ENCODE measurements at places on chromosomes 11 and 22.

DNA sequence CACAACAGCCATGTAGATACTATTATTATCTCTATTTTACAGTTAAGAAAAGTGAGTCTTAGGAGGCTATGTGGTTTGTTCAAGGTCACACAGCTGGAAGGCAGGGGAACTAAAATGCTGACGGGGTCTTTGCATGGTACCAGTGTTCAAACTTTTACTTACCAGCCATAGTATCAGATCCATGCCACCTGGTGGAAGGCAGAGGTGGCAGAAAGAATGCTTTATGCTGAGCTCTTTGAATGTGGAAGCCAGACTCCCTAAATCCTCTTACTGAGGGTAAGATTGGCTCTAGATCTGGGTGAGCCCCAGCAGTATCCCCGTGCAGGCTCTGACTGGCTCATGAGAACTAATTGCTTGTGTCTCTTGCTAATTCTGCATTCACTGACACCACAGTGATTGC lies 54.3 kb upstream of the NAV2 start:
- H3K27ac ChIP-seq, result no peak overlapping the region
- no peaks in the 10 kb centered on the region for H3K36me3 ChIP-seq
- H3K27me3 ChIP-seq, result no peaks in the 10 kb centered on the region
- H3K4me3 ChIP-seq, result no peak overlapping the region

DNA sequence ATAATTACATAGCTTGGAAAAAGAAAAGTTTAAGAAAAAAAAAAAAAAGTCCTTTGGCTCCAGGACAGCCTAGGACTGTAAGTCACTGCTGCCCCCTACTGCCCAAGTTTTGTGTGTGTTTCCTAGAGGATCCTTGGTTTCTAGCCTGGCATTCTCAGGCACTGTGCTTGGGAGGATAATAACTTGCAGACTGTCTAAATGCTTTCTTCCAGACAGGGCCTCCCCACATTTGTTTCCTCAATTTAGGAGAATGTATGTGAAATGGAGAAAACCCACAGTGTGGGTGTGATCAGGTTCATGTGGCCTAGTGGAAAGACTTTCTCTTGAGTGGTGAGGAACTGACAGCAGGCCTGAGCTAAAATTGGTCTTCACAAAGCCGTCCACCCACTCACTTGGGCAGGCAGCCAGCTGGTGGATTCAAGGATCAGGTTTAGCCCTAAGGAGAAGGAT lies 191.0 kb downstream of the NAV2 start:
- peaks cover 3% of the 10 kb centered on the region for H3K27me3 ChIP-seq
- no peaks in the 10 kb centered on the region for H3K4me1 ChIP-seq
- H3K36me3 ChIP-seq, result no peaks in the 10 kb centered on the region

GRCh38 chr11:71066311-71066710 lies 186.1 kb downstream of the SHANK2 start:
- DNase-seq, result no peak
- no peak overlapping the region for H3K4me3 ChIP-seq
- no peaks in the 10 kb centered on the region for H3K27me3 ChIP-seq
- no peaks in the 10 kb centered on the region for H3K4me1 ChIP-seq
- no peak overlapping the region for H3K27ac ChIP-seq

DNA sequence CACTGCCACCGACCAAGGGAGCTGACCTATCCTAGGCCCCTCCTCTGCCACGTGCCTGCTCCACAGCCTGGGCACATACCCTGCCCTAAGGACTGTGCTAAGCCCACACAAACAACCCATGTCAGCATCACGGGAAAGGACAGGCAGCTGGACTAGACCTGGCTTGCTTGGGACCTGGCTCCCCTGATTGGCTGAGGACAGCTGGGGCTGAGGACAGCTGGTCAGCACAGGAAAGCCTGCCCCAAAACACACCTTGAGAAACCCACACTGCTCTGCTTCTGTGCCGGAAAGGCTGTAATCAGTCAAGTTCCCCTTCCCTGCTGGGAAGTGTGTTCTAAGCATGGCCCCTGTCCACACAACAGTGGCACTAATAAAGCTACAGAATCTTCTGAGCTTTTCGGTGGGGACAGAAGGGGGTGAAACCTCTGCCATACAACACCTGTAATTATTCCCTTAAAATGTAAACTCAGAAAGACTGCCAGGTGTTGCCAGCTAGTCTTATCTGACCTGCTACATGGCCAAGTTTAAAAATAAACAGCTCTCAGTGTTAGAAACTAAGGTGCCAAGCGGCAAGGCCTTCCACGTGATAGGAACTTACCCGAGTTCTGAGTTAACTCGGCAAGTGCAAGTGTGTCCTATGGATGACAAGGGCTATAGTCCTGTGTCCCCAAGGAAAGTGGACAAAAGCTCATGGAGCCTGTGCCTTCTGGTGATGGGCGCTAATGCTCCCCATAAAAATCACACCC lies 35.7 kb upstream of the ARFGAP3 start:
- no peak overlapping the region for H3K27ac ChIP-seq
- peaks cover 44% of the 10 kb centered on the region for H3K4me1 ChIP-seq
- H3K4me3 ChIP-seq, result no peak overlapping the region
- H3K27me3 ChIP-seq, result no peaks in the 10 kb centered on the region
- H3K36me3 ChIP-seq, result peaks cover 15% of the 10 kb centered on the region

- H3K4me3 ChIP-seq, result no peak overlapping the region
- no peaks in the 10 kb centered on the region for H3K4me1 ChIP-seq
- H3K36me3 ChIP-seq, result no peaks in the 10 kb centered on the region
- DNase-seq, result no peak
- H3K27me3 ChIP-seq, result peaks cover 7% of the 10 kb centered on the region
Observed at GRCh38 chr11:124474079-124474478, 28.6 kb upstream of the OR8B8 start.

DNA sequence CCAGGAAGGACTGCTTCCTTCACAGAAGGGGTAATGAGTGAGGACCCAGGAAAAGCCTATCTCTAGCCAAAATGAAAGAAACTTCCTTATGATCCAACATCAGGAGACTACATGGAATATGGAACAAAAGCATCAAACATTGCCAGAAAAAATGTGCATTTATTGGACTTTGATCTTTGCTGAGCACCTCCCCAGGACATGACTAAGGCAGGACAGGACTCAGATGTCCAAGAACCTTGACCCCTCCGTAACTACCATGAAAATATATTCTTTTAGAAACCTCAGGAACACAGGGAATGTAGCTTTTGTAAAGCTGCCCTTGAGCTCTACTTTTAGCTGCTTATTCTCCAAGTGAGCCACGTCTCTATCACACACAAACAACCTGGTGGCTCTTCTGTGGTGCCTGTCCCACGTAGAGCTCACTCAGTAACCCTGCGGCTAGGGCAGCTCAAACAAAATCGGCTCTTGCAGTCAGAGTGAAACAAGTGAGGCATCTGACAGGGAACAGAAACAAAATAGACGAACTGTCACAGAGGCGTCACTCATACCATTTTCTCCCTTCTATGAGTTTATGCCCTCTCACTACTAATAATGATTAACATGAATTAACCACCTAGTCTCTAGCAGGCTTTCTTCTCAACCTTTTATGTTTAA lies 471.5 kb upstream of the API5 start:
- H3K4me3 ChIP-seq, result no peak overlapping the region
- DNase-seq, result no peak
- H3K36me3 ChIP-seq, result no peaks in the 10 kb centered on the region

DNA sequence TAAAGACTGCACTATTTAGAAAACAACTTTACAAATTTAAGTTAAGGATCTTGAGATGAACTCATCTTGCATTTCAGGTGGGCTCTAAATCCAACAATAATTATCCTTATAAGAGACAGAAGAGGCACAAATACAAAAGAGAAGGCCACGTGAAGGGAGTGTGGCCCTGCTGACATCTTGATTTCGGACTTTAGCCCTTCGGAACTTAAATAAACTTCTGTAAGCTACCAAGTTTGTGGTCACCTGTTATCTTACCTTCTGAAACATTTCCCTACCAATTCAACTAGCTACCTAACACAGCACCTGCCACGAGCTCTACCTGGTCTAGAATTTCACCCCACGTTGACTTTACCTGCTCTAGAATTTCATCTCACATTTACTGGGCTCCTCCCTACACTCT lies 42.9 kb upstream of the ARHGAP32 start:
- H3K36me3 ChIP-seq, result peaks cover 3% of the 10 kb centered on the region
- no peaks in the 10 kb centered on the region for H3K27me3 ChIP-seq
- no peak for DNase-seq

- H3K27ac ChIP-seq, result no peak overlapping the region
- DNase-seq, result no peak
- H3K36me3 ChIP-seq, result peaks cover 76% of the 10 kb centered on the region
- no peaks in the 10 kb centered on the region for H3K27me3 ChIP-seq
- no peak overlapping the region for H3K4me3 ChIP-seq
Observed at GRCh38 chr11:597166-597725, 18.5 kb downstream of the IRF7 start.

- no peak within 1 kb of the TSS for H3K4me3 ChIP-seq
- no peak within 1 kb of the TSS for H3K27ac ChIP-seq
- H3K27me3 ChIP-seq, result peaks cover 23% of the 10 kb centered on the region
- H3K4me1 ChIP-seq, result peaks cover 9% of the 10 kb centered on the region
- no peaks in the 10 kb centered on the region for H3K36me3 ChIP-seq
Observed at GRCh38 chr11:5234381-5234834, at the start of gene HBD. HBD (minus strand) TSS chr11:5234483; CDS start chr11:5234433, 50 bp downstream.

DNA sequence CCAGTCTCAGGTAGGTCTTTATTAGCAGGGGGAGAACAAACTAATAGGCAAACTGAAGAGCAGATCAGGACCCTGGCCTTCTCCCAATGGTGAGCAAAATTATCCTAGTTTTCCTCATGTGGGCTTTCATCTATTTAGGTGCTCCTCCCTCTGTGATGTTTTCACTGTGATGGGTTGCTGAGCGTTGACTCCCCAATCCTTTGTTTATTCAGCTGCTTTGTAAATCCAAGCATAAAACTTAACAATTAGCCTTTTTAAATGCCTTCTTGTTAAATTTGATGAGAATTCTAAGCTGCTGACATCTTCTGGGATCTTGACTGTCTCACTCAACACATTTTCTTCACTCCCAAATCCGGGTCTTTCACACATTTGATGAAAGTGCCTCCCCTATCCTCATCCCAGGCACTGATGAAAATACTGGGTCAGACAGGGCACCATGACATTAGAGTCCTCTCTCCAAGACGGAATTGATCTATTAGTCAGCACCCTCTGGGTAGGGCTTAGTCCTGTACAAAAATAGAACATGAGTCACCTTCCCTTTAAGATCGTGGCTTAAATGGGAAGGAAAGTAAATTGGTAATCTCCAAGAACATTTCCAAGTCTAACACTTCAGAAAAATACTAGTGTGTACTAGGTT lies 199.3 kb upstream of the ISX start:
- no peaks in the 10 kb centered on the region for H3K36me3 ChIP-seq
- DNase-seq, result no peak
- H3K27me3 ChIP-seq, result no peaks in the 10 kb centered on the region
- H3K4me3 ChIP-seq, result no peak overlapping the region

- no peak overlapping the region for H3K27ac ChIP-seq
- no peak overlapping the region for H3K4me3 ChIP-seq
Observed at GRCh38 chr11:12941671-12942070, 67.4 kb upstream of the RASSF10 start.

GRCh38 chr11:22203281-22203680 lies 10.4 kb downstream of the ANO5 start:
- no peaks in the 10 kb centered on the region for H3K36me3 ChIP-seq
- no peak overlapping the region for H3K27ac ChIP-seq
- no peak overlapping the region for H3K4me3 ChIP-seq
- no peak for DNase-seq
- no peaks in the 10 kb centered on the region for H3K4me1 ChIP-seq
- no peaks in the 10 kb centered on the region for H3K27me3 ChIP-seq

GRCh38 chr22:34055525-34056200 lies 135.4 kb upstream of the LARGE1 start:
- H3K4me3 ChIP-seq, result no peak overlapping the region
- no peaks in the 10 kb centered on the region for H3K27me3 ChIP-seq
- no peaks in the 10 kb centered on the region for H3K4me1 ChIP-seq
- H3K27ac ChIP-seq, result no peak overlapping the region
- no peak for DNase-seq
- no peaks in the 10 kb centered on the region for H3K36me3 ChIP-seq

GRCh38 chr11:73158356-73159051 lies 16.4 kb upstream of the FCHSD2 start:
- H3K27ac ChIP-seq, result no peak overlapping the region
- no peak overlapping the region for H3K4me3 ChIP-seq
- no peaks in the 10 kb centered on the region for H3K36me3 ChIP-seq
- peaks cover 26% of the 10 kb centered on the region for H3K4me1 ChIP-seq
- DNase-seq, result no peak

- no peak overlapping the region for H3K4me3 ChIP-seq
- H3K36me3 ChIP-seq, result peaks cover 13% of the 10 kb centered on the region
- no peak overlapping the region for H3K27ac ChIP-seq
Observed at GRCh38 chr11:62842171-62842741, 2.9 kb upstream of the WDR74 start.

DNA sequence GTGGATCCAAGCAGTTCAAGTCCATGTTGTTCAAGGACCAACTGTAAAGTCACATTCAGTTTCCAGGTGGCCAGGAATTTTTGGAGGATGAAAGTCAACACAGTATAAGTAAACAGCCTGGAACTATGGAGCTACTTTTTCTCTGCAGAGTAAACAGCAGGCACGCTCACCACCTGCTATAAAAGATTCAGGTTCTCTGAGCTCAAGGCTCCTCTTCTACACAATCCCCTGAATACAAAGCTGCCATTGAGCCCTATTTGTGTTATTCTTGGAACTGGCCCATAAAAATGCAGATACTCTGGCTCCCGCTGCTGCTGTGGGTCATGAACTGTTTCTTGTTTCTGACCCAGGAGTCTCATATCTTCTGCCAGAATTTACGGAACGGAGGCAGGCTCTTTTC lies 56.9 kb upstream of the PRR5 start:
- peaks cover 8% of the 10 kb centered on the region for H3K27me3 ChIP-seq
- no peak overlapping the region for H3K4me3 ChIP-seq
- H3K36me3 ChIP-seq, result no peaks in the 10 kb centered on the region
- no peaks in the 10 kb centered on the region for H3K4me1 ChIP-seq
- H3K27ac ChIP-seq, result no peak overlapping the region

GRCh38 chr11:79078999-79079398 lies 361.8 kb downstream of the TENM4 start:
- H3K4me3 ChIP-seq, result no peak overlapping the region
- DNase-seq, result no peak
- H3K36me3 ChIP-seq, result no peaks in the 10 kb centered on the region
- H3K27ac ChIP-seq, result no peak overlapping the region

DNA sequence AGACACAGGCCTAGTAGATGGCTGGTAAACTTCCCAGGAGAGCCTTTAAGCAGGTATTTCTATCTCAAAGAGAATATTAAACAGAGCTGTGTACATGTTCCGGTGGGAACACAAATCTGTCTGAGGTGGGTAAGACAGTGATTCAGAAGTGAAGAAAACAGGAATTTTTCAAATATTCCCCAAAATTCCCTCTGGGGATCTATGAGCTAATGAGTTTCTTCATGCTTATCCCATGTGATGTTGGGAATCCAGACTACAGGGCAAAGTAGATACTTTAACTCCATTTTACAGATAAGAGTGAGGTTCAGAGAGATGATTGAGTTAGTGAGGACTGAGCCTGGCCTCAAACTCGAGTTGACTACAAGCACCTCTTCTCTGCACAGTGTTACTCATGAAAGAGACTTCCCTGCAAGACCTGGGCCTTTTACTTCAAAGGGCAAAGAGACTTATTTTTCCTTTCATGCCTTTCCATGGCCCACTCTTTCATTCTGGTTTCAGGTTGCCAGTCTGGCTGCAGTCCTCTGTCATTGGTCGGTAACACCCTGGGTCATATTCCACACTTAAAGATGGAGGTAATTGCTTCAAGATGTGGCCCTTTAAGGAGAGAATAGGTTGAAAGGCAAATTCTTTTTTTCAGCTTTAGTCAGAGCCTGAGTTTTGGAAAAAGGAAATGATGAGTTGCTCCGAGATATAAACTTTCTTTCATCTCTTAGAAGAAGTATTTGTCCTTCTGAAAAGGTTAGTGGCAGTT lies 70.1 kb downstream of the CYB5R2 start:
- H3K4me1 ChIP-seq, result no peaks in the 10 kb centered on the region
- no peak overlapping the region for H3K4me3 ChIP-seq
- H3K27me3 ChIP-seq, result no peaks in the 10 kb centered on the region
- no peak overlapping the region for H3K27ac ChIP-seq

Data from activated T-helper 2 cell treated with anti-CD3 and anti-CD28 coated beads, Interferon-gamma antibody, Interleukin-2, Interleukin-4, amounts not matched to agents 10 μg/mL and 5 μg/mL and 100 μg/mL, durations not matched to agents 14 hours and 24 hours and 36 hours (primary cell).